ENCODE measurements at places on chromosomes 6 and 20.

- no peak for DNase-seq
Observed at GRCh38 chr6:43089874-43090558, 13.9 kb downstream of the PTK7 start.

- DNase-seq: no peak
Observed at GRCh38 chr20:33433465-33434234, 9.9 kb downstream of the SNTA1 start.

GRCh38 chr20:44609006-44609515 lies 26.7 kb downstream of the PKIG start:
- DNase-seq: no peak

DNA sequence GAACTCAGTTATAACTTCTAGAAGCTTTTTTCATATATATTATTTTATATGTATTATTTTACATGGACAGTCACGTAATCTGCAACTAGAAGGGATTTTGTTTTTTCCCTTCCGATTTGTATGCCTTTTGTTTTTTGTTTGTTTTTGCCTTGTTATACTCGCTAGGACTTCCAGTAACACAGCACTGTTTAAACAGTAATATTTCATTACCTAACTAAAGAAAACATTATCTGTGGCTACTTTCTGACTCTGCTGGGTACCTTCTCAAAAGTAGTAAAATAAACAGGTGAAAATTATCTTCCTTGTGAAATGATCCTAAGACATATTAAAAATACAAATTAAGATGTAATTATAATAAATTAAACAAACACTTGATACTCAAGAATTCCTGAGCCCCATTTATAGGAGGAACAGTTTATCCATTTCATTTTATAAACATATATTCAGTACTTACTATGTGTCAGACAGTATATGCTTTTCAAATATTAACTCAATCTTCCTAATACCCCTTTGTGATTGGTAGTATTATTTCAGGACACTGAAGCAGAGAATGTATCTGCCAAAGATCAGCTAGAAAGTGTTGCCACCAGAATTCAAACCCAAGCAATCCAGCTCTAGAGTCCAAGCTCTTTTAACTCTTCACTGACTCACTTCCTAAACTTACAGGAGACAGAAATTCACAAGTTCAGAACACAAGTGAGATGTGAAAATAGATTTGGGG lies 65.3 kb downstream of the MAP3K5 start:
- DNase-seq: no peak

DNA sequence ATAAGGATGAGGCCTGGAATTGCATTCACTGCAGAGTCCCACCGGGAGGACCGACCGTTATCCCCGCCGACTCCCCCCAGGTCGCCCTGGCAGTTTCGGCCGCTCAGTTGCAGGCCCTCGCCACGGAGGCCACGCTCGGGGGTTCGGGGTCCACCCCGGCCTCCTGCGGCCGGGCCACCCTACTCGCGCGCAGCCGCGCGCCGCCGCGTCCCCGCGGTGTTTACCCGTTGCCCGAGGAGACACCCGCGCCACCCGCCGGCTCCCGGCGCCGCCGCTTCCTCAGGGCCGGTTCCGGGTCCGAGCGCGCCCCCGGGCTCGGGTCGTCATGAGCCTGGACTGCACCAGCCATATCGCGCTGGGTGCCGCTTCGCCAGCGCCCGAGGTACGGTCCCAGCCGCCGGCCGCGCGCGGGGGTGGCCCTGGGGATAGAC lies at the start of gene CCDC170:
CCDC170 (plus strand) TSS at position 214 of the 431 bp plus-strand sequence; CDS start at position 326, 112 bp downstream.
- no peak for DNase-seq

DNA sequence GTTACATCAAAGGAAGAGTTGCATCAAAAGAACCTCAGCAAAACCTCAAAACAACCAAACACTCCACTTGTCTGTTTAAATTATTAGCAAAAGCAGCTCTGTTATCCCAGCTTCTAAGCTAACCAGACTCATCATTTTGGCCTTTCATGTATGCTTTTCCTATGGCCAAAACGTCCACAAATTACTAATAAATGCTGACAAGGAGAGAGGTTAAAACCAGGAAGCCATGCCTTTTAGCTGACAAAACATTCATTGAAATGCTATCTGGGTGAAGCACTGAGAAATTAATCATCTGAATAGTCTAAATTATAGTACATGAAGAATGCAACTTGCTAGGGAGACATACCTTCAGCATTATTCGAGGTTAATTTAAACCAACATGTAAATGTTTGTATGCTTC lies 80.6 kb downstream of the LAMA2 start:
- DNase-seq: no peak

- DNase-seq: no peak
Observed at GRCh38 chr6:132548746-132549463, 3.6 kb upstream of the TAAR8 start.

- DNase-seq: no peak
Observed at GRCh38 chr20:48970681-48971365, 49.3 kb downstream of the ARFGEF2 start.

DNA sequence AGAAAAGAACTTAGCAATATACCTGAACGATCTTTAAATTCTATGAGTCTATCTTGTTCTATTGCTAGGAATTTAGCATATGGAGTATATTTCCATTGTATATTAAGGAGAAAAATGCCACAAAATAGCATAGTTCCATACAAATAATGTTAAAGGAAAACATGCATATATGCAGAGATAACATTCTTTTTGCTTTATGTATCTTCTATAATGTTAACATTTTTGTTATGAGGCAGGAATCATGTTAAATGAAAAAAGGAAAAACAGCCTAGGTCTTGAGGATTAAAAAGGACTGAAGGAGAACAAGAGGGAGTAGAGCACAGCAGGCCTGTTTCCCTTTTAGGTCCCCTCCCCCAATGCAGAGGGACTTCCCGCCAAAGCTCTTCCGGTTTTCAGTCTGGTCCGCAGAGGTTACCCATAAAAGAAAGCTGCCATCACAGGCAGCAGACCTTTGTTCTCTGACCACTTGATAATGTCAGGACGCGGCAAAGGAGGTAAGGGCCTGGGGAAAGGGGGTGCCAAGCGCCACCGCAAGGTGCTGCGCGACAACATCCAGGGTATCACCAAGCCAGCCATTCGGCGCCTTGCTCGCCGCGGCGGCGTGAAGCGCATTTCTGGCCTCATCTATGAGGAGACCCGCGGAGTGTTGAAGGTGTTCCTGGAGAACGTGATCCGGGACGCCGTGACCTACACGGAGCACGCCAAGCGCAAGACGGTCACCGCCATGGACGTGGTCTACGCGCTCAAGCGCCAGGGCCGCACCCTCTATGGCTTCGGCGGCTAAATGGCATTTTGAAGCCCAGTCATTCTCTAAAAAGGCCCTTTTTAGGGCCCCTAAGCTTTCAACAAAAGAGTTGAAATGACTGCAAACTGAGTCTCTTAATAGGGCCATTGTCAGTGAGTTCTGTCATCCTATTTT lies 108.4 kb upstream of the PRSS16 start:
- DNase-seq: no peak

DNA sequence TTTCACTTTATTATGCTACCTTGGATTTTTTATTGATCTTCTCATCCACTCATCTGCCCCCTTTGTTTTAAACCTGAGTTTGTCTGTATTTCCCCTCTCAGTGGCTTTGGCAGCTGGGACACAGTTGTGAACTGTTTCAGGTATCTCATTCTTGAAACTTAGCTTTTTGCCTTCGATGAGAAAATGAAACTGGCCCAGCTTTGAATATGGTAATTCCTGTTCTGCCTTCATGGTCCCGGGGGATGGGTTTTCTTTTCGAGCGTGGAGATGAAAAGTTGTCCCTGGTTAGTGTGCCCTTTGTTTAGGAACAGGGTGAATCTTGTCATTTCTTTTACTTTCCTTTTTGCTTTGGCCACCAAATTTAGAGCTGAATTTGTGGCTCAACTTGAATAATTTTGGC lies 25.6 kb downstream of the DHX35 start:
- DNase-seq: no peak

DNA sequence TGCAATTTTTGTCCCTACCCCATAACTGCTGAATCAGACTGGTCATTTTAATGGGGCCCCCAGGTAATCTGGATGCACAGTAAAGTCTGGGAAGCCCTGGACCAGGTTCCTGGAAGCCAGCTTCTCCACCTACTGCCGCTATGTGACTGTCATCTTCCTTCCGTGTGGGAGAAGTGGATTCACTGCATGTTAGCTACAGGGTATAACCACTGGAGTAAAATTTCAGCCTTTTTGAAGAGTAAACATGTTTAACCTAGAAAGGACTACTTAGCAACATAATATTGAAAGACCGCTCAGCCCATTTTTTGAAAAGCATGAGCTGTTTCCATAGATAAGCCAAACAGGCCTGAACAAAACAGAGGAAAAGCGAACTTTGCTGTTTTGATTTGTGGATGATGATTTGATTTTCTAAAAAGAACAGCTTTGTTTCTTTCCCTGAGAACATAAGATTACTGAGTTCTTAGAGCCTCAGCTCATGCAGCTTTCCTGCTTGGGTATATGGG lies 208.1 kb downstream of the PLCB4 start:
- DNase-seq: no peak

GRCh38 chr20:37574199-37574890 lies 46.7 kb upstream of the BLCAP start:
- no peak for DNase-seq

- DNase-seq: no peak
Observed at GRCh38 chr6:111823831-111824607, 49.2 kb downstream of the FYN start.

- no peak for DNase-seq
Observed at GRCh38 chr6:139522511-139523220, 148.2 kb upstream of the CITED2 start.

GRCh38 chr20:3670511-3670910 lies 7.3 kb upstream of the GFRA4 start:
- DNase-seq: no peak

DNA sequence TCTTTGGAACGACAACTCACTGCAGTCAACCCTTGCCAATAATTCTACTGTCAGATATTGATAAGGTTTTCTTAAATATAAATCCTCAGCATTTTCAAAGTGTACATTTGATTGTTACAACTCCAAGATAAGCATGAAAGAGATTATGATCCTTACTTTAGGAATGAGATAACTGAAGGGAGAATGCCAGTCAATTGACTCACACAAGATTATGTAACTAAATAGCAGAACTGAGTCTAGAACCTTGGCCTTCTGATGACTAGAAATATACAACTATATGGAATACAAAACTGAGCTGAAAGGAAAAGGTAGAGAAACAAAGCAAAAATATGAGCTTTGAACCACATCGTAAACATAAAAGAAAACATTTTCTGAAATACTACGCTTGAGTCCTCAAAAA lies 26.9 kb upstream of the STXBP5 start:
- DNase-seq: no peak

DNA sequence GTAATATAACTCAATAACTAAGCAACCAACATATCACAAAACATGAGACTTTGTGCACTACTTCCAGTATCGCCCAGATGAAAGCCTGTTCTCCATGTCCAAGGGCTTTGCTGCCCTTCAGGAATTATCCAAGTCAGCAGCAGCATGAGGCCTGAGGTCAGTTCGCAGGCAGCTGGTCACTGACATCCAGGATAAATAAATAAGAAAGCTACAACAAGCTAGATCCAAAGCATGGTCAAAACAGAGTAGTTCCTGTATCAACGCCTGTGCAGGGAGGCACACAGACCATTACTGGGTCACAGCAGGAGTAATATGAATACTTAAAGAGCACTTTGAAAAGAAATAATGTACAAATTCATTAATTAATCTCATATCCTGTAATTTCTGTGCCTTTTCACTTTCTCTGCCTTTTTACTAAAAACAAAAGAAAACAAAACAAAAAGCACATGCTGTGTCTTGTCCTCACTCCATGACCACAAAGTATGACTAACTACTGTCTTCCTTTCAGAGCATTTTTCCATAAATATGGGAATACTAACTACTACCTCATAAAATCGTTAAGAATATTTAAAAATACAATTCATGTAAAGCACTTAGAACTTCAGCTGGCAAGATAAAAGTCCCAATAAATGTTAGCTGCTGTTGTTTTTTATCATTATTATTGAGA lies 374.9 kb upstream of the IRAK1BP1 start:
- no peak for DNase-seq

GRCh38 chr6:164928728-164929407 lies 380.5 kb downstream of the C6orf118 start:
- no peak for DNase-seq

GRCh38 chr6:157741948-157742556 lies 81.0 kb upstream of the SNX9 start:
- DNase-seq: no peak

GRCh38 chr6:91328241-91328640 lies 741.4 kb upstream of the MAP3K7 start:
- no peak for DNase-seq
